ENCODE measurements at places on chromosomes 16 and 17.
A peak's percentile ranks its signal among the peaks of the same experiment; 100 is the strongest.

- no peak for DNase-seq
These were observed 5.7 kb upstream of the CD300LG start for GRCh38 chr17:43841282-43841681.

DNA sequence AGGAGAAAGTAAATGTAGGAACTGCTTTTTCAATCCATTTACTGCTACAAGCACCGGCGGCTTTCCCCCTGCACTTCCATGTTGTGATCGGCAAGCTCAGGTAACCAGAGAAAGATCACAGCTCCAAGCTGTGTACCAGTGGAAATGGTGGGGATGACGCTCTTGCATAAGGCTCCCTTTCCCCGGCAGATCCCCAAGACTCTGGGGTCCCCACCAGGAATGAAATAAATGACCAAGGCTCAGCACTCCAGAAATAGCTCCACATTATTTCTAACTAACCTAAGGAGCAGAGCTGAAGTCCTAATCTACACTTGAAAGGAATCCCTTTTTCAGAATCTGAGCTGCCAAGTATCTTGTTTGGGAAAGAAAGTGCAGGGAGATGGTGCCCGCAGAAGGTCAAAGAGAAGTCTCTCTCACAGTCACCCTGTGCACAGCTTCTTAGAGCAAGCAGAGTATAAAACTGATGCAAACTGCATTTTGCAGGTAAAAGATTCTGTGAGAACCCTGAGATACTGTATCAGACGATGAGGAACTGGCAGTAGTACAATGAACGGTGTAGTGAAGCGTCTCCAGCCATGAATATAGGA lies 11.1 kb downstream of the GRB2 start:
- DNase-seq = peak; percentile 36

DNA sequence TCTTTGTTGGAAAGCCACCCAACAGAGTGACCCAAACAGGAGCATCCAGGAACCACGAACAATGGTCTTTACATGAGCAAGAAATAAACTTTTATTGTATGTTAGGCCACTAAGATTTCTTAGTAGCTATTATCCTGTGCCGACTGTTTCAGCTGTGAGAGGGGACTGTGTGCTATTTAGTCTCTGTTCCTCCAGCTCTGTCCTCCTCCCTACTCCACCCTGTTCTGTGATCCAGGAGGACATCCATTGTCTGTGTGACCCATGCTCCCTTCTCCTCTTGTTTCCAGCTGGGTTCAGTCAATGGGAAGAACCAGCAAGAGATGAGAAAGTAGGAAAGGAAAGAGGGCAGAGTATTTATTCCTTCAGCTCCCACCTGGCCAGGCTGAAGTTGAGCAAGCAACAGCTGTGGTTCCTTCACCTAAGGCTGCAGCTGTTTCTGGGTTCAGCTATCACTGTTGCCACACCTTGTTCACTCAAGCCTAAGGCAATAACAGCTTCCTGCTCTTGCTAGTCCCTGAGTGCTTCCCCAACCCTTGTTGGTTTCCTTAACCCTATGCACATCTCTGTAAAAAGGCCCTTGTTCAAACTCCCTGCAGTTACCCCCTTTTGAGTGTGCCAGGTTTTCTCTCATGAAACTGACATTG lies 14.9 kb upstream of the B4GALNT2 start:
- no peak for DNase-seq

DNA sequence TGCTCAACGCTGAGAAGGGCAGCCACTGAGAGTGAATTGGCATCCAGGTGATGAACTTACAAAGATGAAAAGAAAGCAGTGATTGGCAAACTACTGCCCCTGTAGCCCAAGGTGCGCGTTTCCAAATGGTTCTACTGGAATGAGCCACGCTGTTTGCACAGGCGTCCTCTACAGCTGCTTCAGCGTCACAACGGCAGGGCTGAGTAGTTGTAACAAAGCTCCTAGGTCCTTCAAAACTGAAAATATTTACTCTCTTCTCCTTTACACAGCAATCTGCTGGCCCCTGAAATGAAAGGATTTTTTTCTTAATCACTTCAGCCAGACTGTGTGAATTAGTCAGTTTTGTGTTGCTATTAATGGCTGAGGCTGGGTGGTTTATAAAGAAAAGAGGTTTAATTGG lies 107.2 kb upstream of the FOXF1 start:
- peak; percentile 4 for DNase-seq

DNA sequence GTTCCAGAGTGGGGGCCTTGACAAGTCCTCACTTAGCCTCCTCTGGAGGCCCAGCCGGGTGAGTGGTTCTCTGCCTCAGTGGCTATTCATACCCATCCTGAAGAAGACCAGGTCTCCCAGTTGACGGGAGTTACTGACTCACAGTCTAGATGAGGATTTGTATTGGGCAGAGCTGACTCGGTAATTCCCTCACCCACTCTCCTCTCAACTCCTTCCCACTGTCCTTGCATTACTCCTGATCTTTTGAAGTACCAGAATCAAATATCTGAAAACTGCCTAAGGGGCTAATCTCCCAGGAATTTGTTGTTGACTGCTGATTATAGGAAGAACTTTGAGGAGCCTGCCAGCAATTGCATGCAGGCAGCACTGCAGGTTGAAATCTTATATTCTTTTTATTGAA lies 14.2 kb downstream of the SAP30BP start:
- DNase-seq = no peak

GRCh38 chr17:32350666-32351418 lies 885 bp downstream of the ZNF207 start:
- DNase-seq = peak; percentile 42

- DNase-seq = no peak
These were observed at the start of gene FBXL19 for GRCh38 chr16:30923554-30924075. FBXL19 (plus strand) TSS chr16:30923572; CDS start chr16:30925755, 2,183 bp downstream.

- DNase-seq = no peak
These were observed 251.5 kb downstream of the KATNIP start for GRCh38 chr16:27801289-27801945.

- no peak for DNase-seq
These were observed 33.8 kb downstream of the FA2H start for GRCh38 chr16:74740795-74741304.

DNA sequence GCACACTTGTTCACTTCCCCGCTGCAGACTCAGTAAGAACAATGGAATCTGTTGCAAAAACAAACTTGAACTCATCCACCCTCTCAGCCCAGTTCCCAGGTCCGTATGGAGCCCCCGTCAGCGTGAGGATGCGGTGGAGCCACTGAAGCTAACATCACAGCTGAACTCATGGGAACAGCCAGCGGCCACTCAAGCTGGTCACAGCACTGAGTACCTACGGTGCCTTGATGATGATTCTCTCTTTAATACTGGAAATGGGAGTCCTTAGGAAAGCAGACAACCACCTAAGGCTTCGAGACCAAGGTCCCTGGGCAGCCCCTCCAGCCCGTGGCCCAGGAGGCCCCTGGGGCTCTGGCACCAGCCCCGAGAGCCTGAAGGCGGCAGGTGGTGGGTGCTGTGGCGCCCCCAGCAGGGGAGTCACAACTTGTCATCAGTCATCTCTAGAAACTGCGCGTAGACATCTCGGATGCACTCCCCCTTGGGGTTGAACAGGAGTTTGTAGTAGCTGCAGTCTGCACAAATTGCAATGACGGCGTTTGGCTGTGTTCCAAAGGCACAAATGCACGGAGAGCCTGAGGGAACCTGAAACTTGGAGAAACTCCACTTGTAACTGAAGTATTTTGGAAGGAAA lies 31.0 kb upstream of the RHOT1 start:
- DNase-seq = peak; percentile 66

DNA sequence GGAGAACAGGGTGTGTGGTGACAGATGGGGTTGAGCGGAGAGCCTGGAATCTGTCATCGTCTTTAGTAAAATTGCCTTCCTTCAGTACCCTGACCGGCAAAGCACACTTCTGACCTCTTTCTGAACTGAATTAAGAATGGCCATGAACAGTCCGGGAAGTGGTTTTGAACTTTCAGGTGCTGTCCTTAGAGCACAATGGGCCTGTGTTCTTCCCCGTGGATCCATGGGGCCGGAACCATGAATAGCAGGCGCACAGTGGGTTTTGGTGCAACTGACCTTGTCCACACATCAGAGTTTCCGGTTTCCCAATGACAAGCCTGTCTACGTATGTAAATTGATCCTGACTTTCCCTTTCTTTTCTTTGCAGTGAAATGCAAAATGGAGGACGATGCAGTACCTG lies 28.5 kb downstream of the GPRC5B start:
- DNase-seq = no peak

GRCh38 chr17:42113293-42114069 lies 967 bp upstream of the DHX58 start:
- no peak for DNase-seq

DNA sequence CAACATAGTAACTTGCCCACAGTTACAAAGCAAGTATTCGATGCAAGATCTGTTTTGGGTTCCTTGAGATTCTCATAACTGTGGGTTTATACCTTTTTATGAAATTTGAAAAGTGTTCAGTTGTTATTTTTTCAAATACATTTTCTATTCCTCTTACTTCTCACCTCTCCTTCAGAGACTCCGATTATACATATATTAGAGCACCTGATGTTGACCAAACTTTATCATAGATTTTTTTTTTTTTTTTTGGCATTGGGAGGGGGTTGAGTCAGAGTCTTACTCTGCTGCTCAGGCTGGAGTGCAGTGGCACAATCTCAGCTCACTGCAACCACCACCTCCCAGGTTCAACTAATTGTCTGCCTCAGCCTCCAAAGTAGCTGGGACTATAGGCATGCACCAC lies 51.3 kb upstream of the RBBP6 start:
- no peak for DNase-seq

- DNase-seq = peak; percentile 57
These were observed 98.1 kb upstream of the SEC14L1 start for GRCh38 chr17:77042476-77043231.

DNA sequence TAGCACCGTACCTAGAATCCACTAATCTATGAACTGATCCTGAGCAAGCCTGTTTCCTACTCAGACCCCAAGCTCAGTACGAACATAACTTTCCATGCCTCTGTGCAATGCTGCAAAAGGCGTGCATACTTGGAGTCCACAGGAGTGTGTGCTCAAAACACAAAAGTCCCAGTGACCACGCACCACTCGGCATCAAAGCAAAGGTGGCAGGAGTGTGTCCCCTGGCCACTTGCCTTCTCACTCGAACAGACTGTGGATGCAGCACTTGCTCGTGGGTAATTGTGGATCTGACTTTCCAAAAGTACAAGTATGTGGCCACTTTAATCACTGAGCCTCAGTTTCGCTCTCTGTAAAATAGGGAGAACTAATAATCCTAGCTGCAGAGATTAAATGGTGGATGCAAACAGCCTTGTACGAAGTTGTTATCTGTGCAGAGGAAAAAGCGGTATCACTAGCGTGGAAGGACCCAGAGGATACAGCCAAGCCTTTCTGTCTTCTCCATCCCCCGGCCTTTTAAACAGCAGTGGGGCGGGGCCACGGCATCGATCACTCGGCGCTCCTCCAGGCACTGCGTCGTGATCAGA lies 311 bp upstream of the KDM8 start:
- peak; percentile 93 for DNase-seq

DNA sequence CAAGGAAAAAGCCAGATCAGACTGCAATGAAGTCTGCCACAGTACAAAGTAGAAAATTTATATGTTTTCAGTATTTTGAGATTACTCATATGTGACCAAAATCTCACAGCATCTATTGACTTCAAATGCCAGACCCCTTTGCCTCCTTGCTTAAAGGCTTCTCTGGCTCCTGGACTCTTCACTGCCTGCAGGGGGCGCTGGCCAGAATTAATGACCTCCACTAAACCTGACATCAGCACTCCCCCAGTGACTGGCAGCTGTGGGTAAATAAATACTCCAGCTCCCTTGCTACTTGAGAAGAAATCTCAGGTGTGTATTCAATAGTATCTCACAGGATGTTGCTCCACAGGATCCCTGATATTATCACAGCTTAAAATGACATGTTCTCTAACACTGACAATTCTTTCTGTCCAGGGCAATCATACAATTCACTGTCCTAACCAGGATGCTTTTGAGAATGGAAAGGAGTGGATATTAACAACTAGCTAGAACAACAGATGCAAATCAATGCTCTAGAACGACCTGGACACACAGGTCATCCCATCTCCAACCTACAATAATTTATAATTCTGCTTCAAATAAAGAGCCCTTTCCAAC lies 4.0 kb downstream of the BECN1 start:
- no peak for DNase-seq

DNA sequence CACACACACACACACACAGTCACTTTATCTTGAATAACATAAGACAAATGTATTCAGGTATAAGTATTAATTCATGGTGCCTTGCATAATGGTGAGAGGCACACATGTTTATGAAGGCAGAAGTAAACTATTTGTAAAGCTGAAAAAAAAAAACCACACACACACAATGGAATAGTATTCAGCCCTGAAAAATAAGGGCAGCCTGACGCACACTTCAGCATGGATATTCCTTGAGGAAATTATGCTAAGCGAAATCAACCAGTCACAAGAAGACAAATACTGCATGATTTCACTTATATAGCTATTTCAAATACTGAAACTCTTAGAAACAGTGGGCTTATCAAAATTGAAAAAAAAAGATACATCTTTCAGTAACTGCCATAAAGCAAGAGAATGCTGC lies 200.2 kb upstream of the RBFOX1 start:
- DNase-seq = no peak

GRCh38 chr16:24839347-24839972 lies 6.3 kb upstream of the SLC5A11 start:
- peak; percentile 69 for DNase-seq

DNA sequence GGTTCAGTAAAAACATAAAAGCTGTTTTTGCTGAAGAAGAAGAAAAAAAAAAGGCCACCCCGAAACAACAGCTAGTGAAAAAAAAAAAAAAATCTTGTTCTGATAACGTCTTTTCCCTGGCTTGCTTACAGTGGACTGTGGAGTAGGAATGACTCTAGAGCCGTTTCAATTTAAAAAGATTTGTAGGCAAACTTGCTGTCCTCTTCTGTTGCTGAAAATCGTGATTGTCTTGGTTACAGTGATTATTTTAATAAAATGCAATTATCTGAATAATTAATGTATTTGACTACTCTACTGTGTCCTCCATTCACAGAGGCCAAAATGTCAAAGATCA lies 190.6 kb upstream of the TBX2 start:
- DNase-seq = no peak

- DNase-seq = no peak
These were observed 18.3 kb downstream of the TMEM100 start for GRCh38 chr17:55704401-55704800.

- no peak for DNase-seq
These were observed 73.9 kb upstream of the DHX40 start for GRCh38 chr17:59491353-59492090.

- DNase-seq = no peak
These were observed 93.0 kb upstream of the NETO2 start for GRCh38 chr16:47236716-47237115.

DNA sequence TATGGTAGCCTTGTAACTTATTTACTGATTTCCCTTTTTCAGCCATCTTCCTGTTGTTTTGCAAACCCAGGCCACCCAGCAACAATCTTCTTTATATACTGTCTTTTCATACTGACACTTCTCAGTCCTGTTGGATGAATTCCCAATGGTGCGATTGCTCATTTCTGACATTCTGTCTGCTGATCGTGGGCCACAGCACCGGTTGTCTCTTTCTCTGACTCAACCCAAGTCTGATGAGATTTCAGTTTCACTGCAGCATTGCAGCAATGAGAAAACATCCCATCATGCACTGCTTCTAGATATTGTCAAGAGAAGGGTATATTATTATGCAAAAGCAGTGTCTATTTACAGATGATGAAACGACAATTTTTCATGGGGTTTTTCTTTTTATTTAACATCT lies 349.2 kb upstream of the HSBP1 start:
- no peak for DNase-seq

Measured in DMS79 treated with DMSO at 0.1 percent for 48 hours (cell line).